ENCODE measurements at places on chromosomes 3 and 15.

DNA sequence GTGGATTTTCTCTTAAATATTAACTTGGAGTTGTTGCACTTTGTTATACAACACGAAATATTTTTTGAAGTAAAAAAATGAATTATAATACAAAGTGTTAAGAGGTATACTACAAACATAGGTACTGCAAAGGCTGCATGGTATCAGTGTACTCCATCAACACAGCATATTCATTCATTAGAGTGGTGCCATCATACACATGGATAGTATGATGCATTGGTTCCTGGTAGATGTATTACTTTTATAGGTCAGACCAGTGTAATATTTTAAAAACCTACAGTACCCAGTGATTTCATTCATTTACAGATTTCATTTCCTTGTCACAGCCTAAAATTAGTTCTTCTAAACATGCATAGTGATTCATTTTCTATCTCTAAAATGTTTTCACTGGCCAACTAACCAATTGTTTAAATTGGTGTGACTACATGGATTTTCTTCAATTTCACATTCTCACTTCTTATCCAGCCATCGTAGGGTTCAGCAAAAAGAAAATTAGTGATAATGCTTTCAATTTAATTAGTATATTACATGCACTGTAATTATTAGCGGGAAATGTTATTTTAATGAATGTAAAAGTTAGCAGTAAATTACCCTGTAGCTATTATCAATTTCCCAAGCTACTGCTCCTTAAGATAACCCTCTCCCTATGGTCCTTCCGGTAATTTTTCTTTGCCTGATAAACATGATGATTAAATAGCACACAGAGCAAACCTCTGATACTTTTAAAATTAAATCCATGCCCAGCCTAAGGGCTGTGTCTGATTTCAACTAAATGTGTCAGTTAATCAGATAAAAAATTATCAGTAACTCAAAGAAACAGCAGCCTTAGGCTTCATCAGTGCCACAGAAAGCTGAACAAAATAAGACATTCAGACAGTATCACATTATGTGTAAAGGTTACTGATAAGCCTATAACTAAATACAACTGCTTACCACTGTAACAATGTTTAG is 68.4 kb downstream of the DPH6 start:
- no peak for DNase-seq

- no peak for DNase-seq
These were observed 434.2 kb upstream of the CCDC54 start for GRCh38 chr3:106943071-106943470.

- DNase-seq = no peak
These were observed 76.3 kb upstream of the ICE2 start for GRCh38 chr15:60555291-60555690.

- DNase-seq = no peak
These were observed 3.0 kb downstream of the LMCD1 start for GRCh38 chr3:8504611-8504973.

DNA sequence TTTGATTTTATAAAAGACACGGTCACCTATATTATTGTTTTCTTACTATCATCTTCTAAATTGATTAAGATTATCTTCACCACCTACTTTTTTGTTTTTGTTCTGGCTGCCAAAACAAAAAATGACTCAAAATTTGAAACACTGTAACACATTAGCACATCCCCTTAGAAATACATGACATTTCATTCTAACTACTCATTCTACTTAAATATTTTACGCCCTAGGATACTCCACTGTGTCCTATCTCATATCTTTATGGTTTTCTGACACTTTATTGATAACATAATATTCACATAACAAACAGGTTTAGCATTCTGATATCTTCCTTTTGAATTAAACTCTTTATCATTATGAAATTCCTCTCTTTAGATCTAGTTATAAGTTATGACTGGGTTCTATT is 656.2 kb downstream of the GBE1 start:
- no peak for DNase-seq

DNA sequence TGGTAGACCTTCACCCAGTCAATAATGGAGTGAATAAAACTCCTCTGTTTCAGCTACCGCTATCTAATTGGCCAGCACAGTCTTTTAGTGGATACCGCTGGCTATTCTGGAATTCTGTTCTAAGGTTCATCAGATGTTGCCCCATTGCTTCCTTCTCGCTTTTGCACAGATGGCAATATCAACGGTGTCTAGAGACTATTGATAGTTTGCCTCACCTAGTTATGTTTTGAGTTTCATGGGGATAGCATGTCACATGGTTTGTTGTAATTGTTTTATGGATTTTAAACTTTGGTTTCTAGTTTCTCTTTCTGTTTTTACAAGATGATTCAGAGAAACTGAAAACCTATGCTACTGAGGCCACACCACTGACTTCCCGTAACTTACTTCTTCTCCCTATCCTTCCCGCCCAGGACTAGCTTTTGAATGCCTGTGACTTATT is 2.0 kb downstream of the XRN1 start:
- peak; percentile 24 for DNase-seq

GRCh38 chr15:27219636-27220035 is 248.7 kb downstream of the GABRG3 start:
- no peak for DNase-seq

- no peak for DNase-seq
These were observed 556 bp downstream of the PEX5L start for GRCh38 chr3:180036092-180036670.

DNA sequence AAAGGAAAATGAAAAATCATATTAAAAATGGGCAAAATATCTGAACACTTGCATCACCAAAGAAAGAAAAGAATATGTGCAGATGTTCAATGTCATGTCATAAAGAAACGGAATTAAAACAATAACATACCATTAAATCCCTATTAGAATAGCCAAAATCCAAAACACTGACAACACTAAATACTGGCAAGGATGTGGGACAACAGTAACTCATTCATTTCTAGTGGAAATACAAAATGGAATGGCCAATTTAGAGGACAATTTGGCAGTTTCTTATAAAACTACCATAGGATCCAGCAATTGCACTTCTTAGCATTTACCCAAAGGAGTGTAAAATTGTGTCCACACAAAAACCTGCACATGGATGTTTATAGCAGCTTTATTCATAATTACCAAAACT is 542.5 kb upstream of the UBE2E2 start:
- DNase-seq = no peak

DNA sequence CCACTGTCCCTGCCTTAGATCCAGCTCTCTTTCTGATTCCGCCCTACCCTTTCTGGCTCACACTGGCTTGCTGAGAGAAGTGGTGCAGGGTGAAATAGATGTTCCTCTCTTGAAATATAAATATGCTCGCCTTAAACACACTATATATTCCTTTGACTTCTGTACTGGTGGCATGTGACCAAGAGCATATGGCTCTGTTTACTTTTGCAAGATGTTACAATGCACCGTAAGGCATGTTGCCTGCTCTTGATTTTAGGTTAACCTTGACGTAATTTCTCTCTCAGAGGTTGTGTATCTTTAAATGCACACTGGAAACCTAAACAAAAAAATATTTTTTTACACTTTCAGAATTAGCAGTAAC is 749 bp downstream of the RSRC1 start:
- no peak for DNase-seq

- no peak for DNase-seq
These were observed 59.1 kb downstream of the GOLIM4 start for GRCh38 chr3:168036619-168037018.

GRCh38 chr3:184344579-184345316 is 7.3 kb downstream of the FAM131A start:
- DNase-seq = no peak

- DNase-seq = no peak
These were observed 213.8 kb downstream of the SLC9A9 start for GRCh38 chr3:143634427-143634826.

DNA sequence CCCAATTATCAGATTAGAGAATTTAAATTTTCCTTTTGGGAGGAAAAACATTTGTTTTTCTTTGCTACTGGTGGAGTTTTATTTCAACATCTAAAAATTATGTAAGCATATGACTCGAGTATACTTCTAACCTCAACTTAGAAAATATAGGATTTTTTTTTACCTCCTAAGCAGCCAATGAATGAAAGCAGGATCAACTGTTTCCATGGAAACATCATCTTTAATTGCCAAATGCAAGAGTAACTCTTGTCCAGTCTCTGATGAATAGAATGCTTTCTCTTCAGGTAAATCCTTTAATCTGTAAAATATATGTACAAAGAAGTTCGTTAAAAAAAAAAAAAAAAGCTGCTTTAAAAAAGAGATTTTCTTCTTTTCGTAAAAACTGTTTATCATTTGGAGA is 93.6 kb downstream of the CNTN3 start:
- no peak for DNase-seq

DNA sequence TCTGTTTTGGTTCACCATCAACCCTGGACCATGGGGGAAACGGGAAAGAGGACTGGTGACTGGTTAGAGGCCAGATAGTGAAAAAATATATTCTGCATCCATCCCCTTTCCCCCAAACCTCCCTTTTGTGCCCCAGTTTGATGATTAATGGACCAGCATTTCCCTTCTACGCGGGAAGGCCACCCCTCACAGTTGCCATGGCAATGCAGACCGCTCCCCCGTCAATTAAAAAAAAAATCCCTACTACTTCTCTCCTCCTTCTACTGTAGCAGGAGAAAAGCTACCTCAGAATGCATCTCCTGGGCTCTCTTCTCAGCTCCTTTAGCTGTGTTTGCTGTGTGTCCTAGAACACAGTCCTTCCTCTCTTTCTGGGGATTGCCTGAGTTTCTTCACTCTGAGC is 4.0 kb downstream of the BAHD1 start:
- no peak for DNase-seq

GRCh38 chr15:41971895-41972252 is 483 bp downstream of the EHD4 start:
- DNase-seq = no peak

DNA sequence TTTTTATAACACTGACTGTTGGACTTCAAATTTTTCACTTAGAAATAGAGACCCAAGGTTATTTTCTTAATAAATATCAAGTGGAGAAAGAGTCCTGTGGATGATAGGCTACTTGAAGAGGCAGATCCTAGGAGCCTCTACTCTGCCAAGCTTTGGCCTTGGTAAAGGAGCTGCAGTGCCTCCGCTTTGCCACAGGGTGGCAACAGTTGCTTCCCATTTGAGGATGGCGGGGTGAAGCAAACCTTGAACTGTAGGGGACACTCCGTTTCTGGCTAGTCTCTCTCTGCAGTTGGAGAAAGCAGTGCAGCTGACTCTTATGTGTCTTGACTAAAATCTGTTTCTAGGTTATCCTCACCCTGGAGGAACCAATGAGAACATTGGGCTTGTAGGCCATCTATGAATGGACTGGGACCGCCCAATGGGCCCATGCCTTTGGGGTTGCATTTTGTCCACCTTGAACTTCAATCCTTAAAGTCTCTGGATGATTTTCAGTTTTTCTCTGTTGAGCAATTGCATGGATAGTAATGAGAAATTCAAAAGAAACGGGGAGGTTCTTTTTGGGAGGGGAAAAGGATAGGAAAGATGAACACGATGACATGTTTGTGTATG is 9.8 kb downstream of the SCG5 start:
- DNase-seq = peak; percentile 30

DNA sequence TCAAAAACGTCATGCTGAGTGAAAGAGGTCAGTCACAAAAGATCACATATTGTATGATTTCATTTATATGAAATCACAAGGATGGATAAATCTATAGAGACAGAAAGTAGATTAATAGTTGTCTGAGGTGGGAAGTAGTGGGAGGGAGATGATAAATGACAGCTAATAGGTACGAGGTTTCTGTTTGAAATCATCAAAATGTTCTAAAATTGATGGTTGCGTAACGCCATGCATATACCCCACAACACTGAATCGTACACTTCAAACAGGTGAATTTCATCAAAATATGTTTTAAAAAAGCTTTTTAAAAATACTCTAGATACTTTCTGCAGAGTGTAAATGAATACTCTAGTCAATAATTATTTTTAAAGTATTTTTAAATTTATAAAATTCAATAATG is 303.0 kb upstream of the STAC start:
- DNase-seq = no peak

DNA sequence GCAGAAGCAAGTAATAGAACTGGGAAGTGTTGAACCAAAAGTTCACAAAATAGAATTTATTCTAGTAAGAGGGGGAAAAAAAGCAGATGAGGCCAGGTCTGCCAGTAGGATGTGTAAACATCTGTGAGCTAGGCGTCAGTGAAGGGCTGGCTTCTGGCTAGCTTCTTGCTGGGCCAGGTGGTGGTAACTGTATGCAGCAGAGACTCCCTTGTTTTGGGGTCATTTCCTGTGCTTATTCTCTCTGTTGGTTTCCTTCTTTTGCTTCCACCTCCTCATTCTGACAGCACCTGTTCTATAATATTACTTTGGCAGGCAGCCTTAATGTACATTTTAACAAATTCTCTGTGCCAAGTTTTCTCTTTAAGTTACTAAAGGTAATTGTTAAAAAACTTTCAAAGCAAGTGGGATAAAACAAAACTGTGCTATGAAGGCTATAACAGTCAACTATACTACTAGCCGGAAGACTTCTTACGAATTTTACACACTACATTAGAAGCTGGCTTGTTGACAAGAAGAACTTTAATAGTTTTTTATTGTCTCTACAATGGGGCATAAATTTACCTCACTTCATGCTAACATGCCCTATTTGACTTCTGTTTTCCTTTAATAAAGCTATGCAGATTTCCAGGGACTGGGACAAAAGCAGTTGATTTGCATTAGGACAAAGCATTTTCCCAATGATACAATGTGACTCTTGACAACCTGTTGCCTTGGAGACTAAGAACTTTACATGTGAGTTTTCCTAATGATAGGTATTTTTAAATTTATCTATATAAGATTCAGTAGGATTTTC is 318.8 kb upstream of the NAALADL2 start:
- no peak for DNase-seq

GRCh38 chr15:68730471-68730919 is 90.2 kb downstream of the ANP32A start:
- no peak for DNase-seq

GRCh38 chr15:81288616-81289015 is 35.3 kb downstream of the STARD5 start:
- DNase-seq = no peak

DNA sequence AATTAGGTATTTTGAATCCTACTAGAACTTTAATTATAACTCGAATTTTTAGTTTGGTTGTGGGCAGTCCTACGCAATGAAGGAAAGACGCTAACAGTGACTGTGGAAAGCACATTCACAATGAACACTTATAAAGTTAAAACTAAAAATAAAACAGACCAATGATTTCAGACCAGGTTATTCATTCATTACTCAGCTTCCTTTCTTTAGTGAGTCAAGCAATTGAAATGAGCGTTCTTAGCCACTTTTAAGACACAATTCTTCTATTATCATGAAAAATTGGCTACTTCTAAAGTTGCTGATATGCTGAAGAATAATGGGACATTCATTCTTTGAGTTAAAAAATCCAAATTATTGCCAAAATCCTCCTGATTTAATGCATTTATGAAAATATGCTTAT is 66.0 kb upstream of the CMSS1 start:
- DNase-seq = no peak

GRCh38 chr15:40106203-40107161 is 2.2 kb downstream of the BMF start:
- no peak for DNase-seq

DNA sequence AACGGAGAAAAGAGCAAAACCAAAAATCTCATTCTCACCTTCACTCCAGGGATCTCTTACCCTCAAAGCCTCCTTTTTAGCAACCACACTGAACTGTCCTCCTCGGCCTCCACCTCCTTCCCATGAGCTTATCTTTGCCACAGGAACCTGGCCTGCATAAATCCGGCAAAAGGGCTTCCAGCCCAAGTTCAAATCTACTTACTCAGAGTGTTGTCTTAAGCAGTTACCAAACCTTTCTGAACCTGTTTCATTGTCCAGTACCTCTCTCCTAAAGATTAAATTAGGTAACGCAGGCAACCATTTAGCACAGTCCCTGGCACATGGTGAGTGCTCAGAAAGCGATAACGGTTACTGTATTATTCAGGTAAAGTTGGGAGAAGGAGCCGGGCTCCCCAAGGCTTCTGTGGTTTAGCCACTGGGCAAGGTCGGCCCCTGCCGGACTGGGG is 777 bp downstream of the CIB1 start:
- DNase-seq = no peak
